Stimulated activated CD4-positive, alpha-beta T cell treated with anti-CD3 and anti-CD28 coated beads, Interleukin-15, amount 100 ng/mL, for 1 hour (primary cell): ENCODE measurements at places on chromosomes 7 and 10.

- DNase-seq: no peak
Observed at GRCh38 chr7:44338600-44338999, 13.2 kb upstream of the CAMK2B start.

DNA sequence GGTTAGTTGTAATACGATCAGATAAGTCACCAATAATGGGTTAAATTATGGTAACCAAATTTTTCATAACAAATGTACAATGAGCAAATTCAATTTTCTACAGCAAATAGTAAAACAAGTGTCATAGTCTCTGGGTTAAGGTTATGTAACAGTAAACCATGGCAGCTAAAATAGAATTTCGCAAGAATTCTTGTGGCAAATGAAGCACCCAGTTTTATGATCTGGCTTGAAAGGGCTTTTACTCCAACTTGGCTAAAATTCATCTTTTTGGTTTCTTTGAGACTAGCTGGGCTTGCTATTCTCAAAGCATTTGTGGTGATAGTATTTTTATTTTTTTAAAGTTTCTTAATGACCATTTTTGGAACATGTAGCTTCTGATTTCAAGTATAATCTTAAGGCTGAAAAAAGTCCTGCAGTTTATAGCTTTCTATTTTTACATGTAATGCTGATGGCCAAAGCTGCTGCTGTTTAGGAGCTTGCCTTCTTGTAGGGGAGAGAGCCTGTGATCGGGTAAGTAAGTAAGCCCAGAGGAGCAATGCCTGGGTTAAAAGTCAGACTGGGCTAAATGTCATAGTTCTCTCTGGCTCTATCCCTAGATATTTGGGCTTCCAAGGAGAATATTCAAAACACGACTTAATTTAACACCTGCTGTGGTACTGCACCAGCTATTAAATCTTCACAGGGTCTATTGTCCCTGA lies 55.5 kb upstream of the SYPL1 start:
- DNase-seq: no peak

DNA sequence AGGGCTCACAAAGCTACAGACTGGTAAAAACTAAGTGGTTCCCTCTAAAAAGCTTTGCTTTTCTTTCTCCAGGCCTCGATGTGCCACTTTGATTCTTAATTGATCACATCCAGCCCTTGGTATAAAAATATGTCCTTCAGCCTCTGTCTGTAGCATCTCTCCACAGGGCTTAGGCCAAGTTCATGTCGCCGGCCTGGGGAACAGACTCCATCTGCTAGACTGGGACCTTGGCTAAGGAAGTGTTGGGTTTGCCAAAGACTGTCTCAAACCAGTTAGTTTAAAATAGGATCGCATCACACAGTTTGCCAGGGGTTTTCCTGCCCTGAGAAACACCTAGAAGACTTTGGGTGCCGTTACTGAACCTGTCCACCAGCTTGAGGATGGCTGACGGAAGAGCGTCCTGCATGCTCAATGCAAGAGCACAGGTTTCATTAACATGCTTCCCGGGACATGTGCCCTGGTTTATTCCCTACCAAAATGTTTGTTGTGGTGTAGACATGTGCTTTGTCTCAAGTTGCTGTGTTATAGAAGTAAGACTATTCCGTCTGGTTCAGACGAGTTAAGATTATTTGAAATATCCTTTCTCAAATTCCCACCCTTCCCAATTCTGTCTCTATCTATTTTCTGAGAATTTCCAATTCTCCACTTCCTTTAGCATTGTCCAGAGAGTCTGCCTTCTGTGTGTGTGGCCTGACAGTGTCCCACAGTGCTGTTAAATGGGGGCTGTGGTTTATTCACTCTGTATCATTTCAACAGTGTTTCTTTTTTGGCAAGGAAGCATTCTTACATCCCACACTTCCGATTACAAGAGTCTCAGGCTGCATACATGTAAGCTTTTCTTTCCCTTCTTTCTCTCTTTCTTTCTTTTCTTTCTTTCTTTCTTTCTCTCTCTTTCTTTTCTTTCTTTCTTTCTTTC lies 334.7 kb downstream of the INHBA start:
- no peak for DNase-seq

- no peak for DNase-seq
Observed at GRCh38 chr10:23196915-23197314, 4.8 kb downstream of the PTF1A start.

DNA sequence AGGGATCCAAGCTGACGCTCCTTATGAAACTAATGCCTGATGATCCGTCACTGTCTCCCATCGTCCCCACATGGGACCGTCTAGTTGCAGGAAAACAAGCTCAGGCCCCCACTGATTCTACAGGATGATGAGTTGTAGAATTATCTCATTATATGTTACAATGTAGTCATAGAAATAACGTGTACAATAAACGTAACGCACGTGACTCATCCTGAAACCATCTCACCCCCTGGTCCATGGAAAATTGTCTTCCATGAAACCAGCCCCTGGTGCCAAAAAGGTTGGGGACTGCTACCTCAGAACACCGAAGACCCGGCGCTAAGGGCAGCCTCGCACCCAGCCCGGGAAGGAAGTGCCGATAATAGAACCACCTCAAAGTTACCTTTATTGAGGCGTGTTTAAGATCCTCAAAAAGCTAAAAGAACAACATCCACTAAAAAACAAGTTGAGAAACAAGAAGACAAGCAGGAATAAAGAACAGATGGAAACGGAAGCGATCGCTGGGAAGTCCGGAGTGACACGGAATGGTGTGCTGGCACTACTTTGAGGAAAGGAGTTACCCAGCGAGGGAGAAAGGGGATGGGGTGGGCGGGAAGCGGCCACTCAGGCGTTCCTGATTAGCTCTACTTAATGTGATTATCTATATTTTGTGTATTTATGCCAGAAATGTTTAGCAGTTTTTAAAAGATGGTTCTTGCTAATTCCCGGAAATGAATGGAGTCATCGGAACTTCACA lies 50.1 kb upstream of the PRKAR1B start:
- no peak for DNase-seq

- DNase-seq: no peak
Observed at GRCh38 chr7:103771294-103771693, 218.2 kb downstream of the RELN start.

GRCh38 chr7:20578257-20578771 lies 37.2 kb upstream of the ABCB5 start:
- DNase-seq: no peak

- DNase-seq: peak; percentile 60
Observed at GRCh38 chr10:132248455-132249225, 59.1 kb downstream of the STK32C start.
